ENCODE measurements at places on chromosomes 13 and 19. TPM values are rescaled to one million over a fixed set of nuclear protein-coding genes. Genes with fewer than 3 reads are reported as not detected.

The IRGC gene
- not detected for total RNA-seq

The ZNF560 gene
- total RNA-seq: not detected

The SIGLEC7 gene
- total RNA-seq: not detected

The CLEC4G gene
- not detected for total RNA-seq

The FXYD3 gene
- 0.88 TPM for total RNA-seq

GRCh38 chr13:60327511-60327910 is 69.5 kb upstream of the TDRD3 start:
- no peak for DNase-seq

- no peak for DNase-seq
These were observed 116.5 kb downstream of the GPC6 start for GRCh38 chr13:93343097-93343496.

DNA sequence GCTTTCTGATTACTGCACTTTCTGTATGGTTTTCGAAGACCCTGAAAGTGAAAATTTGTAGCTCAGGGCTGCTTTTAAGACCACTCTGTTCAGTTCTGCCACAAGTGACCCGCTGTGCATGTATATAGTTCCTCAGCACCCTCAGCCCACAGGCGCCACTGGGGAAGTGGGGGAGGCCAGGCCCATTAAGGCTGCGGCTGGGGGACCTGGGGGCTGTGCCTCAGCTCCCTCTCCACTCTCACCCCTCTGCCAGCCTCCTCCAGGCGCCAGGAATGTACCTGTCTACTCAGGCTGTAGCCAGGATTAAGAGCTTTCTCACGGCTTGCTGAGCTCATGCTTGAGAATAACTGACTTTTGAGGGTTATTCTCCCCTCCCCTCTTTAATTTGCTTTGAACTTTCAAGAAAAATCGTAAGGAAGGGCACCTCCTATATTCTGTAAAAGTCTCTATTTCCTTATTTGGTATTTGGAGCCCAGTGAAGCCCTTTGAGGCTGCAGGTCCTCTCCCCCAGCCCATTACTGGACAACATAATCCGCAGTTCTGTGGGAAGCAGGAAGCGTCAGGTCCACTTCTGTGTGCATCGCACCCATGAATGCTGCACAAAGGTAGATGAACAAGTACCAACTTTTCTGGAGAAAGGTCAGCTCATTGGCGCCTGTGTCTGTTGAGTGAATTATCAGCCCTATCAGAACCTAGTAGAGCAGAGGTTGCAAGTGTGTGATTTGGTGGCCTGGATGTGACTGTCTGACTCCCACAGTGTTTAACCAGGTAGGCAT is 29.6 kb downstream of the GJA3 start:
- DNase-seq: no peak

GRCh38 chr19:9132422-9132821 is 5.7 kb upstream of the OR7G3 start:
- no peak for DNase-seq

DNA sequence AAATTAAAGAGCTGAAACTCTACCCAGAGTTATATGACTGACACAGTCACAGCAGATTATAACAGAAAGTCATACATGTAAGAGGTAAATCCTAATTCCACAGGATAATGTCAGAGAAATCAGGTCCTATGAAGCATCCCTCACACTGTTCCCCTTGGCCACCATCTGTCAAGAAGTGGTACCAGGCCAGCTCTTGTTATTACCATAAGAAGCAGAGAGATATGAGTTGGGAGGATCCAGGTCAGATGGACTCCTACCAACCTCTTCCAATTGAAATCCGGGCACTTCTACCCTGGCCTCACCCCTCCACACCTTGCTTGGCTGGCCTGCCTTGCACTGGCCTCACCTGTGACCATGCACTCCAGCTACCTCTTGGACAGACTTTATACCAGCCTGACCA is 353.2 kb downstream of the DNAJC15 start:
- no peak for DNase-seq

- no peak for DNase-seq
These were observed 4.1 kb downstream of the C19orf33 start for GRCh38 chr19:38308006-38308766.

GRCh38 chr13:48158290-48158689 is 63.4 kb upstream of the MED4 start:
- DNase-seq: no peak

DNA sequence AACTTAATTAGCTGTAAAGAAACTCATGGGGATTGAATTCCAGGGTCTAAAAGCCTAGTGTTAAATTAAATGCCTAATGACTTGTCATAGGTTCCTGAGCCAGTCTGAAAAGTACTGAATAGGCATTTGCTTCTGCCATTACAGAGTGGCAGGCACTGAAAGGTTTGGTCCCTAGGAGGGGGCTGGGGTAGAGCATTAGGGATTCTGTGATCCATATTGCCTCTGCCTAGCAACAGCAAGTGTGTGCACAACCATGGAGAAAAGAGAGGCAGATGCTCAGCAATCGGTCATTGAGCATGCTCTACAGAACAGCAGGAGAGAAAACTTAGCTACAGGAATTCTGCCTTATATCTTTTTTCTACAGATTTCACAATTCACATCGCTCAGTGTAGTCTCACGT is 133.5 kb downstream of the TRPC4 start:
- no peak for DNase-seq

DNA sequence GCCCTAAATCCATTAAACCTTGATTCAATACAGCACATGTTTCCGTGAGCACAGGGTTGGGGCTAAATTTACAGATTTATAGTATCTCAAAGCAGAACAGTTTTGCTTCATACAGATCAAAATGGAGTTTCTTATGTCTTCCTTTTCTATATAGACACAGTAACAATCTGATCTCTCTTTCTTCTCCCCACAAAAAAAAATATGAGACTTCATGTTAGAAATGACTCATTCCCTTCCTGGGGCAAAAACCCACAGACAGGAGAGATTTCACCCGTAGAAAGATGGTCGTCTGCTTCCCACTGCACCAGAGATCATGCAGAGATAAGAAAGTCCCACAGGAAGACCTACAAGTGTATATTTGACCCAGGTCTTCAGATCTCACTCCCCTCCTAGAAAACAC is 7.7 kb upstream of the ZNF611 start:
- DNase-seq: no peak

GRCh38 chr19:21221693-21222092 is 79.9 kb downstream of the ZNF431 start:
- DNase-seq: no peak

DNA sequence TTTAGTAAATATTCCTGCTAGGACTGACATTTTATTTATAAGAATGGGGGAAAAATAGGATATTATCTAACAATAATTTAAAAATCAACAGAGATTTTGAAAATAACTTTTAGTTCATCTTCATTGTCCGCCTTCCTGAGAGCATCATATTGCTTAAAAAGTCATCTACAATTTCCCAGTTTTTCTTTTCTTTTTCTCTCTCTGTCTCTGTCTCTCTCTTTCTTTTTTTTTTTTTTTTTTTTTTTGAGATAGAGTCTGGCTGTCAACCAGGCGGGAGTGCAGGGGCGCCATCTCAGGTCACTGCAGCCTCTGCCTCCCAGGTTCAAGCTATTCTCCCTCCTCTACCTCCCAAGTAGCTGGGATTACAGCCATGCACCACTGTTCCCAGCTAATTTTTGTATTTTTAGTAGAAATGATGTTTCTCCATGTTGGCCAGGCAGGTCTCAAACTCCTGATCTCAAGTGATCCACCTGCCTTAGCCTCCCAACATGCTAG is 276.3 kb downstream of the DACH1 start:
- DNase-seq: no peak

- DNase-seq: no peak
These were observed 80.2 kb downstream of the TEX26 start for GRCh38 chr13:31012655-31013024.

DNA sequence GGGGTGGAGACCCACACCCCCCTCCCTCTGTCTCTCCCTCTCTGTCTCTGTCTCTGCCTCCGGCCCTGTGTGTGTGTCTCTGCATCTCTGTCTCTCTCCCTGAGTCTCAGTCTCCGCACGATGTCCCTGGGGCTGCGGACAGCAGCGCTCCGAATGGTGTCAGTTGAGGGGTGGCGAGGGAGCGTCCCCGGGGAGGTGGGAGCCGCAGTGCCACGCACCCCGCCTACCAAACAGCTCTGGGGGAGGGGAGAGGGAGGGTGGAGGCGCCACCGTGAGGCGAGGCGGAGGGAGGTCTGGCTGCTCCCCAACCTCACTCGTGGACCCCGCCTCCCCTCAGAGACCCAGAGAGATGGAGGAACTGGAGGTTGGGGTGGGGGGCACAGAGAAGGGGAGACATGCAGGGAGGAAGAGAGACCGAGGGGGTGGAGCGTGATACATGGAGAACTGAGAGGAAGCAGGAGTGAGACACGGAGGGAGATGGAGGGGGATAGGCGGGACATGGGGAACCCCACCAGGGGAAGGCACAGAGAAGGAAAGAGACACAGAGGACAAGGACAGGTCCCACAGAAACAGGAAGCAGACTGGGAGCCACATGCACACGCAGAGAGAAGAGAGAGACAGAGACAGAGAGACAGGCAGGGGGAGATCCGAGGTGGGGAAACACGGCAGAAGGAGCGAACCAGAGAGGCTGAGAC is 7.2 kb downstream of the ERFL start:
- DNase-seq: no peak

GRCh38 chr13:109595471-109595870 is 190.9 kb downstream of the IRS2 start:
- no peak for DNase-seq

DNA sequence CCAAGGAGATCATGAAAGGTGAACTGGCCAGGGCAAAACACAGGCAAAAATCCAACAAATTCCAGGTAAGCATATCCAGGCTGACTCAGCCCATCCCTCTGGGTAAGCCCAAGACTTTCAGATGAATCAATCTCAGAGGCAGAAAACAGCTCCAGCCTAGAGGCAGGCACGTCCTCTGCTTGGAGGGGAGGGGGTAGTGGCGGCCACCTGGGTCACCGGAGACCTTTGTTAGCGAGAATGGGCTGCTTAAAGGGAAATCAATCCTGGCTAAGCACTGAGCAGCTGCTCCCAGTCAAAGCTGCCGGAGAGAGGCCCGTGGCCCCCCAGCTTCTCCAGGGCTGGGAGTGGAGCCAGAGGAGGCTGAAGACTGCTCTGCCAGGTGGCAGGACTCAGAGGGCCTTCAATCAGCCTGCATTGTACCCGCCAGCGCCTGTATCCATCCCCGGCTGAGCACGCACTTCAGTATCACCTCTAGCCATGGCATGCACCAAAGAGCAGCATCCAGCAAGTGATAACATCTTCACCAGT is 48.2 kb downstream of the PIN1 start:
- DNase-seq: no peak

DNA sequence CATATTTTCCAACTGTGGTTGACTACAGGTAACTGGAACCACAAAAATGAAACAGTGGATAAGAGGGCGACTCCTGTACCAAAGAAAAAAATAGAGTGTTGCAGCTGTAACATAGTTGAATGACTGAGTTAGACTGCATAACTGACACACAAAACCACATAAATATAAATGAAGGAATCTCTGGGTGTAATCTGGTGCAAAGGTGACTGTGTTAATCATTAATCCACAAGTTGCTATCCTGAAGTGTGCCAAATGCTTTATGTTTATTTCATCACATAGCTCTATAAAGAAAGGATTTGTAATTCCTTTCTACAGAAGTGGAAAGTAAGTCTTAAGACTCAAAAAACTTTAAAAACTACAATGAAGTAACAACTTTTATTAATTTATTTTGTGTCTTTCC is 6.0 kb upstream of the GJB2 start:
- no peak for DNase-seq

DNA sequence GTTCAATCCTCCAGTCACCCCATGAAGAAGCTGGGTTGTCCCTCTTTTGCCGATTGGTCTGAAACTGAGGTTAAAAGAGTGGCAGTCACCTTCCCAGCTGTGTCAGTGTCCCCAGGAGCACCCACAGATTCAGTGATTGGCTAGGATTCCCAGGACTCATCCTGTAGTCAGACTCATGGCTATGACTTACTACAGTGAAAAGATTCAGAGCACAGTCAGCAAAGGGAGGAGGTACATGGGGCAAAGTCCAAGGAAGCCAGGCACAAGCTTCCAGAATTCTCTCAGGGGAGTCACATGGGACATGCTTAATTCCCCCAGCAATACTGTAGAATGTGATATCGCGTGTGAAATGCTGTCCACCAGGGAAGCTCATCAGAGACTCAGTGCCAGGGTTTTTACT is 14.2 kb downstream of the ZNF473 start:
- DNase-seq: no peak

GRCh38 chr13:53126841-53127245 is 98.2 kb downstream of the OLFM4 start:
- DNase-seq: no peak

DNA sequence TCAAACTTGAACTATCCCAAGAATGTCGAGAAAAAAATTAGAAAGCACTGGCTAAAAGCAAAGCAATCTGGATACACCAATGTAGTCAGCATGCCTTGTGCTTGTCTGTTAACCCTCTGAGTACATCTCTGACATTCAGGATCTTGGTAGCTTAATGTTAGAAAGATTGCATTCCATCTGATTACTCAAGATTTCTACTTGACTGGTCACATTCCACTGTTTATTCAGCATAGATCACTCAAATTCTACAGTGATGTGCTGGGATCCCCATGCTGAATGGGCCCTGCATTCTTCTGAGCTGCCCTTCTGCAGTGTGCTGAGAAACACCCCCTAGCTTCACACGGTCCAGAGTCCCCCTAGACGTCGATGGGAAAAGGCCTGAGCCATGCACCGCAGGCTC is 295.4 kb upstream of the MAB21L1 start:
- no peak for DNase-seq

DNA sequence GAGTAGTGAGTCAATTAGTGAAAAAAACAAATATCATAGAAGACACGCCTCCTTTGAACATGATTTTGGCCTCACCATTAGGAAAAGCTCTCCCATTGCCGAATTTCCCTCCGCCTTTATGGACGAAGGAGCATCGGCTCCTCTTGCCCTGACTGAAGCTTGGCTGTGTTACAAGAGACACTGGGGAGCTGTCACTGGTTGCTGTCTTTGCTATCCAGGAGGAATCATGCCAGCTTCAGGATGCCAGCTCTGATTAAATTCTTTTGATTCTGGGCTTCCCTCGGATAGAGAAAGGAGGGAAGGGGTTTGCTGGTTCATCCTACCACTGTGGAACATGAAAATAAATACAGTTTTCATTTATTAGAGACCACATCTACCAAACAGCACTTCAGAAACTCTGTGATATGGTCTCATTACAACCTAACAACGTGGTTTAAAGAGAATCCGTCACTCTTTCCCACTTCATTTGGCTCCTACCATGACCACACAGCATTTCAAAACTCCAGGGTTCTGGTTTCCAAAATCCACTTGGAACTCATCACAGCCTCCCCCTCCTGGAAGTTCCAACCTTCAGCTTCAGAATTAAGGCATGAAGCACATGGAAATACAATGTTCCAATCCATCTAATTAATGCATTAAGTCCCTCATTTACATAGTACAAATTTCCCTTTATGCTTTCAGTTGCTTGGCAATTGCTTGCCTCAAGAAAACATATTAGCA is 446.0 kb downstream of the EFNB2 start:
- DNase-seq: no peak
